ENCODE measurements at places on chromosomes 12 and 14. TPM values are rescaled to one million over a fixed set of nuclear protein-coding genes. Genes with fewer than 3 reads are reported as not detected.

Gene ADCY6
- total RNA-seq, result 15.8 TPM

Gene EXOC3L4
- total RNA-seq, result 0.82 TPM

Gene DPF3
- total RNA-seq, result 0.06 TPM

Gene TMEM179
- not detected for total RNA-seq

Gene C12orf50
- total RNA-seq, result not detected

Gene GPRC5D
- 0.22 TPM for total RNA-seq

Gene PTGER2
- total RNA-seq, result 3.8 TPM

Gene KRT77
- total RNA-seq, result not detected

Gene MYF6
- not detected for total RNA-seq

Gene IL23A
- total RNA-seq, result not detected

Gene SPRYD4
- 1.7 TPM for total RNA-seq

Gene PTGR2
- 10.3 TPM for total RNA-seq

Gene CLEC9A
- total RNA-seq, result not detected

Gene OR6C2
- not detected for total RNA-seq

Gene MSI1
- total RNA-seq, result 1.4 TPM

Gene FLRT2
- total RNA-seq, result 3.9 TPM

Gene EIF2B1
- total RNA-seq, result 36.9 TPM

Gene CCDC38
- total RNA-seq, result 0.09 TPM

Gene MTHFD1
- total RNA-seq, result 116 TPM

Gene SPATA7
- 3.9 TPM for total RNA-seq

Gene USP44
- total RNA-seq, result 0.07 TPM

Gene OASL
- total RNA-seq, result 4.1 TPM

Gene MIPOL1
- total RNA-seq, result 3.4 TPM

Gene SLC5A8
- total RNA-seq, result not detected

Gene SERPINA10
- total RNA-seq, result not detected

Gene LRFN5
- not detected for total RNA-seq

Gene TAS2R14
- 0.61 TPM for total RNA-seq

Data from A549 treated with GW870086 at 1 μM for 4 hours (cell line).